SHP77 treated with DMSO at 0.1 percent for 48 hours (cell line): ENCODE measurements at places on chromosomes 11 and 22.

DNA sequence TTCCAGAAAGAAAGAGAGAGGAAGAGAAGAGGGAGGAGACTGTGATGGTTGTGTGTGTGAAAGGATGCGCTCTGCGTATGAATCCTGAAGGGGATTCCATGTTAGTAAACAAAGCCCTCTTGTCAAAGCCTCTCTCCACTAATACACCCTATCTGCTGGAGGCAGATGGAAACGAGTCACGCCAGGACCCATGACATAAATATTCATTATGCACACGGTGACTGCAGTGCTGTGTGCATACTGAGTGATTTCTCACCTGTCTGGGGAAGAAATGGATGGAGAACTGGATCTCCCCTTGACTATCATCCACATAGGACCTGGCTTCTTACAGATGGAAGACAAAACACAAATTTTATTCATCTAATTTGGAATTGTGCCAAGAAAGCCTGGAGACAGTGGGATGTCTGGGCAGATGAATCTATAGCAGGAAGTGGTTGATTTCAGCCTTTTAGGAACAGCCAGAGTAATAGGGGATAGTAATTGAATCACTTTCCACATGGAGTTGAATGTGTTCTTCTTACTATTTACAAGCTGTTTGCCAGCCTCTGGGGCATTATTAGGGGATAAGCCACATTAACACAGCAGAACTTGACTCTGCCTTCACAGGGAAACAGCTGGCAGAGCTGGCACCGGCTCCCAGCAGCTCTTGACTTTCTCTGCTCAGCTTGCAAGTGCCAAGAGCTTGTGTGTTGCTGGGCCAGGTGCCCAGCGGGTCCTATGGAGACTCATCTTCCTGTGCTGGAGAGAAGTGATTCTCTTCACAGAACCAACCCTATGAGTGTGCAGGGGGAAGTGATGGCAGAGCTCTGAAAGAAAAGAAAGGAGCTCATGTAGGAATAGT lies 9.0 kb downstream of the MTNR1B start:
- DNase-seq: peak; percentile 58

DNA sequence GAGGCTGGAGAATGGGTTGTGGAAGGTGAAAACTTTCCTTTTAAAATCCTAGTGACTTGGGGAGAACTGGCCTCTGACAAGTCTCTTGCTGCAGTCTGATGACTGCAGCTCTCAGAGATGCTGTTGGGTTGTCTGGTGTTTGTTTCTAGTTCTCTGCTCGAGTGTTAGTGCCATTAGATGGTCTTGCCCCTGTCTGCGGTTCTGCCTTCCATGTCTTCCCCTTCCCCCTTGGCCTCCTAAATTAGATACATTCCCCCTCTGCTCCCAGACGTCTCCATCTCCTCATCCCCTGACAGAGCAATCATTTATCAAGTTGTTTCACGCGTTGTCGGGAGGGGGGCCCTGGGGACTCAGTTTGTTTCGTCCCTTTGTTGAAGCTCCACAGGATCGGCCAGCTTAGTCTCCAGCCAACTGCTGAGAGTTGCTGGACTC lies 67.7 kb downstream of the CECR2 start:
- DNase-seq: no peak

DNA sequence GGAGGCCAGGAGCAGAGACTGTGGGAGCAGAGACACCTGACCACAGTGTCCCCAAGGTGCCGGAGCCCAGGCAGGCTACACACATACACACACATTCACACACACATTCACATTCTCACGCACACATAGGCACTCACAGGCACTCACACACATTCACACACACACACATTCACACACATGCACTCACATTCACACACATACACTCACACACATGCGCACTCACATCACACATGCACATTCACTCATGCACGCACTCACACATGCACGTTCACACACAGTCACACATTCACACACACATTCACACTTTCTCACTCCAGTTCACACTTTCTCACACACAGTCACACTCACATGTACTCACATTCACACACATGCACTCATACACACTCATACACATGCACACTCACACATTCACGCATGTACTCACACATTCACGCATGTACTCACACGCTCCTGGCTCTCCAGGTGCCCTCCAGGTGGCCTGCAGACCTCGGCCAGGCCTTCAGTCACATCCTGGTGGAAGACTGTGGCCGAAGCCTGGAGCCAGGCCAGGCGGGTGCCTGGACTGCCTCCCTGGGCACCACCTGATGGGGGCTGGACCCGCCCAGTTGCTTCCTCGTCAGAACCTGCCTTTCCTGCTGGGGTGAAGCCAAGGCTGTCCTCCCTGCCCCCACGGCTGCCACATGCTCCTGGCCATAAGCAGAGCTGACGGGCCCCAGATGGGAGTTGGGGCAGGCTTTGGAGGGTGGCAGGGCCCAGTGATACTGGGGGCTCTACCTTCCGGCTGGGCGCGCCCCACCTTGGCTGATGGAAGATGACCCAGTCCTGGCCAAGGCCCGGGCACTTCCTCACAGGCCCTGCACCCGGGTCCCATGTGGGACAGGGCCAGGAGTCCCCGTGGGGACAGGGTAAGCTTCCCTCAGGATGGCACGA lies 89.5 kb downstream of the WNT7B start:
- no peak for DNase-seq

- DNase-seq: no peak
Measured at GRCh38 chr11:10503777-10504480, 37.1 kb downstream of the RNF141 start.

- no peak for DNase-seq
Measured at GRCh38 chr22:33326540-33327295, 268.5 kb upstream of the SYN3 start.

DNA sequence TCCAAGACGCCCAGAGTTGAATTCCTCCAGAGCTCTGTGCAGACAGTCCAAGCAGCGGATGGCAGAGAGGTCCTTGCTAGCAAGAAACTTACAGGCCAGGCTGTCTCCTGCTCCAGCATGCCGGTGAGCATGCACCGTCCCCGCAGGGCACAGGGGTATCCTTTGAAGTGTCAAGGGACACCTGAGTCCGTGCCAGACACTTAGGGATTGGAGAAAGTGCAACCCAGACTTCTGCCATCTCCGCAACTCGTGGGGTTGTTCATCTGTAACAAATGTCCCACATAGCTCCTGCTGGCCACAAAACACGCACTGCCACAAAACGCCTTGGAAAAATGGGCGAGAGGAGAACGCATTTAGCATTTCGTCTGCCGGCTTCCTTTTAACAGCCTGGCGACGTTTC lies 13.3 kb downstream of the TSPO start:
- no peak for DNase-seq

GRCh38 chr11:66579017-66579606 lies 10.7 kb upstream of the CTSF start:
- no peak for DNase-seq

- DNase-seq: no peak
Measured at GRCh38 chr11:122979103-122979814, 2.4 kb downstream of the BSX start.

GRCh38 chr11:74316772-74317505 lies 5.5 kb upstream of the P4HA3 start:
- DNase-seq: no peak

DNA sequence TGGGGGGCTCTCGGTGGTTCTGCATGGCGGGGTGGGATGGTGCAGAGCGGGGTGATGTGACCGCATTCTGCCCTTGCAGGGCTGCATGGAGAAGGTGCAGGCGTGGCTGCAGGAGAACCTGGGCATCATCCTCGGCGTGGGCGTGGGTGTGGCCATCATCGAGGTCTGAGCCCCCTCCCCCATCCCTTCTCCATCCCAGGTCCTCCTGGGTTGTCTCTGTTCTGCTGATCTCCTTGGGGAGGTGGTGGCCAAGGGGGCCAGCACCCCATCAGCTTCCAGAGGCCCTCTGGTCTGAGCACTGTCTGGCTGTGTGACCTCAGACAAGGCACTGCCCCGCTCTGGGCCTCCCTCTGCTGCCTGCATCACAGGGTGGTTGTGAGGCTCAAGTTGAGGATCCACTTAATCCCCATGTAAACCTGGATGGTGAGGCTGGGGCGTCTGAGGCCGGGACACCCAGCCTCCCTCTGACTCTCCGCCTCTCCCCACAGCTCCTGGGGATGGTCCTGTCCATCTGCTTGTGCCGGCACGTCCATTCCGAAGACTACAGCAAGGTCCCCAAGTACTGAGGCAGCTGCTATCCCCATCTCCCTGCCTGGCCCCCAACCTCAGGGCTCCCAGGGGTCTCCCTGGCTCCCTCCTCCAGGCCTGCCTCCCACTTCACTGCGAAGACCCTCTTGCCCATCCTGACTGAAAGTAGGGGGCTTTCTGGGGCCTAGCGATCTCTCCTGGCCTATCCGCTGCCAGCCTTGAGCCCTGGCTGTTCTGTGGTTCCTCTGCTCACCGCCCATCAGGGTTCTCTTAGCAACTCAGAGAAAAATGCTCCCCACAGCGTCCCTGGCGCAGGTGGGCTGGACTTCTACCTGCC lies 53.3 kb downstream of the CD82 start:
- no peak for DNase-seq

DNA sequence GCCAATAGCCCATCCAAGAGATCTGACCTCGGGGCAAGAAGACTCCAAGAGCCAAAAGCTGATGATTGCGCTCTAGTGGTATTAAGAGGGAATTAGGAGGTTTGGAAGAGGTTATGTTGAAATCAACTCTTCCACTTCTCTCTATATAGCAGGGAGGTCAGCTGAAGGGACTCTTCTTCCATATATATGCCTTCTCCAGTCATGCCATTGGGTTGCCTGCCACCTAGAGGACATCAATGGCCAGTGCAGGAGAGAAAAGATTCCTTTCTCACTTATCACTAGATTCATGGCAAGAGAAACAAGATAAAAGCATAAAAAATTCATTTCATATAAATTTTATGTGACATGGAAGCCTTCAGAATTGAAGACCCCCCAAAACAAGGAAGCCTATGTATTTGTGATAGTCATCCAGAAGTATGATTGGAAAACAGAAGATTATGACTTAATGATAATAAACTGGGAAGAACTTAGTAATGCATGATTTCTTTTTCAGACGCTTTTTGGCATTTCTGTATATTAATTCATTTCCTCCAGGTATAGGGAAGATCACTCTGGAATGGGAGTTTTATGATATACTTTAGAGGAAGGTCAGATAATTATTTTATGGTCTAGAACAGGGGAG lies 435.1 kb upstream of the DDI1 start:
- DNase-seq: peak; percentile 15

- DNase-seq: no peak
Measured at GRCh38 chr11:128532572-128533091, 54.7 kb downstream of the ETS1 start.

- DNase-seq: no peak
Measured at GRCh38 chr11:35313760-35314153, 105.6 kb downstream of the SLC1A2 start.

- DNase-seq: no peak
Measured at GRCh38 chr11:129578006-129578405, 202.4 kb downstream of the BARX2 start.

DNA sequence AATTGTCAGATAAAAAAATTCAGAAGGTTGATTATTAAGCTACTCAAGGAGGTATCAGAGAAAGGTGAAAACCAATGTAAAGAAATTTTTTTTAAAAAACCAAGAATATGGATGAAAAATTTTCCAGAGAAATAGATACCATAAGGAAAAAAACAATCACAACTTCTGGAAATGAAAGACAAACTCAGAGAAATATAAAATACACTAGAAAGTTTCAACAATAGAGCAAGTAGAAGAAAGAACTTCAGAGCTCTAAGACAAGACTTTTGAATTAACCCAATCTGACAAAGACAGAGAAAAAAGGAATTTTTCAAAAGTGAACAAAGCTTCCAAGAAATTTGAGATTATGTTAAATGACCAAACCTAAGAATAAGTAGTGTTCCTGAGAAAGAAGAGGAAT lies 62.9 kb upstream of the TEAD1 start:
- no peak for DNase-seq

DNA sequence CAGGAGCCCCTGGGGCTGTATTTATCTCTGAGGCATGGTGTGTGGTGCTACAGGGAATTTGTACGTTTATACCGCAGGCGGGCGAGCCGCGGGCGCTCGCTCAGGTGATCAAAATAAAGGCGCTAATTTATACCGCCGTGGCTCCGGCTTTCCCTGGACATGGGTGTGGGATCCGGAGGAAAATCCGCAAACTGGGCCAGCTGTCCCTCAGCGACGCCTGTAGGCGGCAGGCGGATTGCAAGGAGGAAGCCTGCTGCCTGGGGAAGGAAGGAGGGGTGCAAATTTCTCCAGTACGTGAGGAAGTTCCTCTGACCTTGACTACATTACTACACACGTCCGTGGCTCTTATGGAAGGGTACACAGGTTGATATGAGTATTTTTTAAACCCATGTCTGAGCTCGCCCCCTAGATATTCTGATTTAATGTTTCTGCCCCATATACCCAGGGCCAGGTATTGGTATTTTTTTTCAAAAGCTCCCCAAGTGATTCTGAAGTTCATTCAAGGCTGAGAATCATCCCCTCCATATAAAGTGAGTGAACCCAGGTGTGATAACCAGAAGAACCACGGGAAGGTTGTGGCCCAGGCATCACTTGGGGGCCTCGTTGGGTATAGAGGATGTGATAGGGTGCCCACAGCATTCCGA lies 2.8 kb downstream of the MYOD1 start:
- DNase-seq: no peak

- DNase-seq: no peak
Measured at GRCh38 chr22:43850529-43850928, 11.8 kb downstream of the SULT4A1 start.

GRCh38 chr11:86058360-86058759 lies 10.5 kb downstream of the PICALM start:
- DNase-seq: no peak

- no peak for DNase-seq
Measured at GRCh38 chr11:70796648-70797227, 398.4 kb downstream of the CTTN start.

DNA sequence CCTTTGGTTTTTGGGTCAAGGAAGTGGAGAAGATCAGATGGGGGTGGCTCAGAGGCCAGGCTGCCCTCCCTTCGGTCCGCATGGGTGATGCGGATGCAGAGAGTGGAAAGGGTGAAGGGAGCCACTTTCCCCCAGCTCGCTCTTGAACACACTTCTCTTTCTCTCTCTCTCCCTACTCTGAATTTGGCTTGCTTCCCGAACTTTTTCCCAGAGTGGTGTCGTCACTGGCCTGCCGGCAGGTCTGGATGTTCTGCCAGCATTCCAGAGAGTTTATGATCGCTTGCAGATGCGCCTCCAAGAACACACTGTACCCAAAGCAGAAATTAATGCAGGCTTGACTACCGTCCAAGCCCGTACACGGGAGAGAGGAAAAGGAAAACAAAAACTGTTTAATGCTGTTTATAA lies 103.2 kb downstream of the ZBTB16 start:
- DNase-seq: peak; percentile 59

- DNase-seq: no peak
Measured at GRCh38 chr11:15418921-15419320, 304.2 kb downstream of the INSC start.

DNA sequence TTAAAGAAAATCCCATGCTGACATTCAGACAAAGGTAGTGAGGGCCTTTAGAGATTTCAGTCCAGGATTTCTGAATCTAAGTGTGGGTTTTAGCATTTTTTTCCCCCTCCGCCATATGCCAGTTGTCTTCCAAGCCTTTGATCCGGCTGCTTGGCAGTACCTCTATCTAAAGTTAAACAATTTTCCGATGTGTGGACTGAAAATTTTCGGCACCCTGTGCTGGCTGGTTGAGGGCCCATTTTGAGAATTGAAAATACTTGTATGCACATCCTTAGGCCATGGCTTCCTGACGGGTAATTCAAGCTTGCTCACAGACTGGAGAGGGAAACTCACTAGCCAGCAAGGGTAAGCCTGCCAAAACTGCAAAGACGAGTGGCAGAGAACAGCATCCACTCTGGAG lies 131.9 kb upstream of the NARS2 start:
- no peak for DNase-seq
